ENCODE measurements at places on chromosomes 2 and 18.
A peak's percentile ranks its signal among the peaks of the same experiment; 100 is the strongest.

- no peak for DNase-seq
Observed at GRCh38 chr2:219439506-219439905, 4.9 kb downstream of the SPEG start.

DNA sequence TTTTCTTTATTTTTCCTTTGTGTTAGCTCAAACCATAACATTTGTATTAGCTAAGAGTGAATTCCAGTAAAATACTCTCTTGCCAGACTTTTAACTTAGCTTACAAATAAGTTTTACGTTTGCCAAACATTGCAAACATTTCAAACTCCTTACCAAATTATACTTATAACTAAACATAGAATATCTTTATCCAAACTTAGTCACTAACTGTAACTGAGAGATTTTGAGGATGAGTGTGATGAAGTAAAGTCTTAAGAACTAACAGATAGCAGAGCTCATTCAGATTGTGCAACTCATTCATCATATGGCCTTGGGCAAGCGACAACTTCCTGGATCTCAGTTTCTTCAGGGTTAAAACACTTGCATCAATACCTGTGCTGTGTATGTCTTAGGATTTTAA, 533.7 kb downstream of the TDRD15 start:
- no peak for DNase-seq

DNA sequence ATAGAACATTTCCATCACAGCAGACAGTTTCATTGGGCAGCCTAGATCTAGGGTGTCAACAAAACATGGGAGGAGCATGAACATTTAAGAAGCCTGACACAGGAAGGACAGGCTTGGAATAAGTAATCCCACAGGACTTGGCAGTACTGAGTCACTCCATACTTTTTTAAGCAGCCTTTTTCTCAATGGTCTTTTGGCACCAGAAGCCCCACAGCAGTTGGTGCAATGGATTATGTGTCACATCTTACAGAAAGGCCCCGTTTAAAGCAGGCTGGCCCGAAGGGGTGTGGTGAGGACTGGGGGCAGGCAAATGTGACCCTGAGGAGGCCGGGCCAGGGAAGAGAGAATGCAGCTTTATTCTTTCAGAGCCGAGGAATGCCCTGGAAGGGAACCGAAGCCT, 26.6 kb downstream of the SPTBN1 start:
- DNase-seq, result no peak

DNA sequence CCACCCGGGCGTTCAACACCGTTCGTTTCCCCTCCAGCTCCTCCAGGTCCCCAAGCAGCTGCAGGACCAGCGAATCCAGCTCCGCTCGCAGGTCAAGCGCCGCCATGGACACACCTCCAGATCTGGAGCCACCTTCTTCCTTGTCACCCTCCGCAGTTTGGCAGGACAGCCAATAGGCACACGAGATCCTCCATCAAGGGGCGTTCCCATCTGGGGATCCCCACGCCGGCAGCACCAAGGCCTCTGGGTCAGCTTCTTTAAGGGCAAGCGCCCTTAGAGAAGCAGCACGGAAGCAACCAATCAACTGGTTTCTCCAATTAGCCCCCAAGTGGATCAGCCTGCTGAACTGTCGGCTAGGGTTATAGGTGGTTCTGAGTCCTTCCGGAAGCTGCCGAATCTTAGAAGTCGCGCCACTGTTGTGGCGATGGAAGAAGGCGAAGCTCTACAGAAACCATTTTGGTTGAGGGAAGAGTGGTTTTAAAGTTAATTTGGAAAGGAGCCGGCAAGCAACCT, 621 bp upstream of the IMP4 start:
- DNase-seq, result peak; percentile 70

DNA sequence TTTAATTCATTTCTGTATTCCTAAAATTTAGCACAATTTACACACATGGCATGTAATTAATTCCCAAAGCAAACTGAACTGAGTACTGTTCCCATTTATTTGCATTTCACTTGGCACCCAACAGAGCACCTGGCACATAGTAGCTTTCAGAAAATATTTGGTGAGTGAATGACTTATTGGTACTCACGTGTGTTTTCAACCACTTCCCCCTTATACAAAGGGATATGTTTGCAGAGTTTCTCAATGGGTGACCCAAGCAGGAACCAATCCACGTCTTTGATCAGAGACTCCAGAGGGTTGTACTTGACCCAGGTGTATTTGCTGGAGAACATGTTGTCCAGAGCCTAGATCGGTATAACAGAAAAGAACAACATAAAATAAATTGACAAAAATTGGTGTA, 6.6 kb downstream of the GKN2 start:
- no peak for DNase-seq

DNA sequence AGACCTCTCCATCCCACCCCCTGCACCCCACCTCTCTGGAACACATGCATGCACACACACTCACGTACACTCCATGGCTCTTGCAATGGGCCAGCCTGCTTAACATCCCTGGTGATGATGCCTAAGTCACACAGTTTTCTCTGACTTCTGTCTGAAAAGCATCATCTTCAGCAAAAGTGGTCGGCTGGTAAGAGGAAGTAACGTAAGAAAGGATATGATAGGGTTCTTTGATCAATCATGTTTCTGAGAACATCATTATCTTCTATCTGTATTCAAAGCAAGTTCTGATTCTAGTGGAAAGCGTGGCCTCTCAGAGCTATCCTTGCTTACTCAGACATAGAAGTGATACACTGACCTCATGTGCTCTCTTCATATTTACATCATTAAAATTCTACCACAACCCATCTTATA, 11.4 kb upstream of the NDUFV2 start:
- no peak for DNase-seq

- DNase-seq, result no peak
Observed at GRCh38 chr2:105757433-105757832, 12.7 kb downstream of the NCK2 start.

DNA sequence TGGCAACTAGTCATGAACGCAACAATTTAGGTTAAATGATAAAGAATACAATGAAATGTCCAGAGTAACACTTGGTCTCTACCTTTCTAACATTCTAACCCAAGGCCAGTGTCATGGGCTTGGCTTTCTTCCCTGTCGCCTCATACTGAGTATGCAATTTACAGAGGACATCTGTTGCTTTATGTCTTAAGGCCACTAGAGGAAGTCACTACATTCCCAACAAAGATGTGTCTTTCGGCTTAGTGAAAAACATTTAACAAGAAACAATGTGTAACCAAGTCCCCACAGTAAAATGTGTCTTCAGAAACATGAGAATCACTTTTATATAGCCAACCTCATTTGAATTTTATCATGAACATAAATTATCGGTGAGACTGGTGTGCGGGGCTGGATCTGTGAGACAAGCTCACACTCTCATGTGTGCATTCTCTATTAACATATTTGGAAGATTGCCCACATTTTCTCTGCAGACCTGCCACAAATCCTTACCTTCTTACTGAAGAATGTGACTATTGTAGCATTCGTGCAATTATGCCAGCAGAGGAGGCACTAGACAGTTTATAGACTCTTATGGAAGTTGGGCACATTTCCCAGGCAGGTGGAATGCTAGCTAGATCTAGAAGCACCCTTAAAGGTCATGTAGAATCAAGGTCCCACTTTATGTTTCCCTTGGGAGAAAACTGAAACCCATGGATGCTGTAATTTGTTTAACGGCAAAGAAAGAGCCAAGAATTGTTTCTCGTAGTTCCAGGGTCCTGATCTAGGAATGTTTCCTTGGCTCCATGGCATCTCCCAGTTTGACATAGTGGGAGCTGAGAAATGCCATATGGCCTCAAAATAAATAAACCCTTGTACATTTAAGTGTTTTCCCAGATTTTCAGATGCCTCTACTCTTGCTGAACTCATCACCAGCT, 101.8 kb downstream of the CD226 start:
- no peak for DNase-seq

GRCh38 chr2:203453858-203454451, 81.1 kb downstream of the RAPH1 start:
- DNase-seq, result no peak

DNA sequence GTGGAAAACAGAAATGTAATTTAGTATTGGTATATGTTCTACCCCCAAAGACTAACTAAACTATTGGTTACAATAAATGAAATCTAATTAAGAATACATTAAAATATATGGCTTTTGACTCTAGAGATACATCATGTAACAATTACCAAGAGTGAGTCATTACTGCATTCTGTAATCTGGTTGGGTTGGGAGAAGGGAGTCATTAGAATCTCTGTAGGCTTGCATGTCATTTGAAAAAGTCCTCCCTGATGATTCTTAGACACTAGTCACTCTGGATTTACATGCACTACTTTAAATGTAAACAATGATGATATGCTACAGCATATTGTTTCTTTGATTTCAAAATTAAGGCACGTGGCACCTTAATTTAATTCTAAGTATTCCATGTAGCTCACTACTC, 293.4 kb upstream of the CHST9 start:
- DNase-seq, result no peak

GRCh38 chr2:169065864-169066517, 3.4 kb upstream of the DHRS9 start:
- no peak for DNase-seq

DNA sequence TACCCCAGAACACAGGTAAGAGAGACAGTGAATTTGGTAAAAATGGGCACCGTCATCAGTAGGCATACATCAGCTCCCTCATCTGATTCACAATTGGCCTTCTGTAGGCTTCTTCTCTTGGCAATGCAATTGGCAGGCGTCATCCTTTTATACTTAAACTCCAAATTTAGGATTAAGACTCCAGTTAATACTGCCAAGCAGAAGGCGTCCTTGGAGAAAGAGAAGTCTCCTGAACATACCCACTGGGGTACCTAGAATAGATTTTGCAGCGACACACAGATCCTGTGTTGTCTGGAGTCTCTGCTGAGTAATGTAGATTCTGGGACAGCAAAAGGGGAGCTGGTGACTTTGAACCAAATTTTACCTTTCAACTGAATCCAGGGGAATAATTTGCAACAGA, 592 bp upstream of the METAP1D start:
- DNase-seq, result no peak

DNA sequence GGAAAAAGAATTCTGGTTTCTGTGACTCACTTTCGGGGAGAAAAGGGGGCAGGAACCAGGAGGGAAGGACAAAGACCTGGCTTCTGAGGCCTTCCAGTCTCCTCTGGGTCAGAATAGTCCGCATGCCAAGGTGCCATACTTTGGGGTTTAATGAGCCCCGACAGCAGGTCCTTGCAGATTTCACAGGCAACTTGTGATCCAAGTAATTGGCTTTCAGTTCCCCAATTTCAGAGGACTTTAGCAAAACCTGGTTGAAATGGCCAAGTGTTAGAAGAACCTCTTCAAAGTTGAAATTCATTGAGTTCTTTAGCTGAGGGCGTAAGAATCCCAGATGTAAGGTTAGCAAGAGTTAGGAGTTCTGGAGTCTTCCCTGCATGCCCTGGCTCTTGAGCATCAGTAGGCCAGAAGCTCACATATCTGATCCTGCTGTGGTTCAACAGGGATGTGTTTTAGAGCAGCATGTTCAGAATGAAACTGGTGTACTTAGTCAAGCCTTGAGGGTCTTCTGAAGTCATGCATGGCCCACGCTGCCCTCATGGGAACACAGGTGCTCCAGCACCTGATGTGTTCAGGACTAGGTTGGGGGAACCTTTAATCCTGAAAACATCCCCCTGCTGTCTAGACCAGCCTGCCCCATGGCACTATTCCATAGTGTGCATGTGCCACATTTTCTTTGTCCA, 143.0 kb downstream of the NUP35 start:
- DNase-seq, result no peak

DNA sequence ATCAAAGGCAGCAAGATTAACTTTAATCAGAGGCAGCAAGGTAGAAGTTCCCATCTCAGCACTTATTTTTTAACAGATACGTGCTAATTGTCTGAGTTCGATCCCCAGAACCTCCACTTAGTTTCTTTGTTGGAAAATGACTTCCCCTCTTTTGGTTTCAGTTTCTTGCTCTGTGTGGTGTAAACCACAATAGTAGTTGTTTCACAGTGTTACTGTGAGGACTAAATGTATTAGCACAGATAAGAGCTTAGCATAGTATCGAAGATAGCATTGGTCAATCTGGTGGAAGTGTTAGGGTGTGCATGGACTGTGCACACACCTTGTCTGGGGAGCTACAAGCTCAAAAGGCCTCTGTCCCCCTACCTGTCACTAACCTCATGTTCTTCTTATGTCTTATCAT, 988.3 kb upstream of the GYPC start:
- DNase-seq, result no peak

DNA sequence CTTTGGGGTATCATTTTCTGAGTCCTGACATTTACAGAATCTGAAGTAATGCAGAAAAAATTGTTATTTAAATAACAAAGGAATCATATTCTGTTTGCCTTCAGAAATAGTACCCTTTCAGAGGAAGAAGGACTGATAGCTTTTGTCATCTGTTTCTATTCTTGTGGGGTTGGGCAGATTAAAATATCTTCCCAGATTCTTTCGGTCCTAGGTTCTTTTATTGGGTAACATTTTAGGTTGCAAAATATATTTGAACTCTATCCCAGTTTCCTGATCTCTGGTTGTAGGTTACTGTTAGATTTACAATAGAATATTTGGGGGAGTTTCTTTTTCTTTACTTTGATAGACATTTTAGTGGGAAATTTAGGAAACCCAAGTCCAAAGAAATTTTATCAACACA, 550.5 kb downstream of the SPAG16 start:
- peak; percentile 22 for DNase-seq

DNA sequence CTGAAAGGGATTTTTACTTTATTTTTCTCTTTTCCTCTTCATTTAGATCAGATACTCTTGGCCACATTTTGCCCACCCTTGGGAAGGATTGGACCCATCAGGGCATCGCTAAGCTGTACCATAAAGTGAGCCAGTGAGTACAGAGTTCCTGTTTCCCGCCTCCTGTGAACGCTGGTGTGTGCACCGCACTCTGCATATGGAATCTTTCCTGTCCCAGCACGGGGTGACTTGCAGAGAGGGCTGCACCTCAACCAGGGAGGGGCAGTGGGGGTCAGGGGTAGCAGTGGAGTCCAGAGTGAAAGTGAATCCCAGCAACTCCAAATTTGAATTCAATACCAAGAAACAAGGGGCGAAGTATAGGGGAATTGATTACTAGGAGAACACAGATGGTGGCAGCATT, 58.6 kb downstream of the LPIN1 start:
- no peak for DNase-seq

DNA sequence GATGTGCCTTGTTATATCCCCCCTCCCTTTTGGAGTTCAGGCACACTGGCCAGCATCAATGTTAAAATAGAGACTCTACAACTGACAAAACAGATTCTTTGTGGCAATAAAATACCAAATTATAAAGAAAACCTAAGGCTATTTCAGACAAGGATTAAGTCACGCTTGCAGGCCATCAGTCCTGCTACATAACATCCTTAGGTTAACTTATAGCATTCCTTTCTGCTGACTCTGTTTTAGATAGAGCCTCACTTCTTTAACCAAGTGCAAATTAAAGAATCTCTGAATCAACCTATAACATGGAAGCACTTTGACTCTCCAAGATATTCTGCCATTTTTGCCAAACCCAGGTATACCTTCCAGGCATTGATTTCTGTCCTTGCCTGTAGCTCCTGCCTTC, 784.6 kb downstream of the RNF144A start:
- DNase-seq, result no peak

DNA sequence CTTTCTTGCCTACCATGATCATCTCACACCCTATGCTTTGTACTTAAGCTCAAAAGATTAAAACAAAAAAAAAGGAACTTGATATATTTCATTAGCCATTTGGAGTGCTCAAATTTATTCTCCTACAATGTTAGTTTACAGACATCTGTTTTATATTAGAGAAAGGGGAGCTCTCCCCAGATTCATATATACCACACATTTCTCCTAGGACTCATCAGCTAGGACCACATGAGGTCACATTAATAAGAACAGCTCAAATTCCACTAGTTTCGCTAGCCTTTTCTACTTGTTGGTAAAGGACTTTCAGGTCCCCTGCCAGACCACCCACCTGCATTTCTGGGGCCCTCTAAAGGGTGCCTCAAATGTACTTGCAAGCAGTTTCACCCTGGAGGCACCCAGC, 151.2 kb upstream of the MMADHC start:
- DNase-seq, result peak; percentile 65

GRCh38 chr2:190099890-190100697, 37.6 kb upstream of the MSTN start:
- DNase-seq, result no peak

Measured in fibroblast of skin of left biceps (primary cell).